ENCODE measurements at places on chromosomes 4 and X.

GRCh38 chrX:154987940-154988339 is 34.6 kb downstream of the F8 start:
- DNase-seq: no peak

GRCh38 chrX:131330735-131331134 is 41.6 kb upstream of the IGSF1 start:
- DNase-seq: no peak

DNA sequence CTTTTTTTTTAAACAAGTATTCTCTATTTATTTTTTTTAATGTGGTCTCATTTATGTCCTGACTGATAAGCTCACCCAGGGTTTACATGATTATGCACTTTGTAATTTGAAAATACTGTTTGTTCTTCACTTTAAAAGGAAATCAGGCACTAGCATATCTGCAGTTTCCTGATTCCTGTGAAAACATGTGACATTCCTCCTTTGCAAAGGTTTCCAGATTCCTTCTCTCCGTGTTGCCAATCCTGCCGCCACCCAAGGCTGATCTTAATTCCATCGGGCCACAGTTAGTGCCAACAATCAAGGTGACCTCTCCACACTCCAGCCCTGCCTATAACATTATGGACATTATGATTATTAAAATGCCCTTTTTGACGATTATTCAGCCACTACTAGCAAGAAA is 225.4 kb downstream of the PCDH7 start:
- DNase-seq: no peak

DNA sequence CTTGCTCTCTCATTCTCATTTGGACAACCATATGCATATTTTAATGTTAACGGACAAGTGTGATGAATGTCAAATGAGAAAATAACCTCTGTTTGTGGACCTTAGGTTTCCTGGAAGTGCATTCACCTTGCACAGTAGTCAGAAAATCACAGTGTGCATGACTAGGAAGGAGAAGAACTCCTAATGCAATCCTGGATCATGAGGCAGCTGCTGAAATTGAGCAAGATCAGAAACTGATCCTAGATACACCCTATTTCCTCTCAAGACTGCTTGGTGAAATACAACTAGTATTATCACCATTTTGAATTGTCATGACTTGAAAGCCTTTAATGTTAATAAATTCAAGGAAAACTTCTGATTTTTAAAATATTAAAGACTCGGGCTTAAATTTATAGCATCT is 1148.9 kb downstream of the STIM2 start:
- no peak for DNase-seq

DNA sequence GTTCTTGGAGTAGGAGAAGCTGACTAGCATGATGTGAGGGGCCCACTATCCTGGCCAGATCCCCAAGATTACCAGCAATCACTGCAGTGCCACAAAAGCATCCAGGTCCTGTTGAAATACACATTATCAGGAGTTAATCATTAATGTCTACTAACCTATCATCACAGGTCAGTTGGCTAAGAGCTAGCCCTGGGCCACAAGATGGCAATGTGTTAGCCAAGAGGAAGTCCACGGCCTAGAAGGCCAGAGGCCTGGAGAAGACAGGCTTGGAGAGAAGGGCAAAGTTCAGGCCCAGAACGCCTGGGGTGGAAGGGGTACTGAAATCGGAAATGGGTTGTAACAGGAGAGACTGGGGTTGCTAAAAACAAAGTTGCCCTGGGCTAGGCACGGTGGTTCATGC is 19.9 kb upstream of the KIAA1210 start:
- no peak for DNase-seq

DNA sequence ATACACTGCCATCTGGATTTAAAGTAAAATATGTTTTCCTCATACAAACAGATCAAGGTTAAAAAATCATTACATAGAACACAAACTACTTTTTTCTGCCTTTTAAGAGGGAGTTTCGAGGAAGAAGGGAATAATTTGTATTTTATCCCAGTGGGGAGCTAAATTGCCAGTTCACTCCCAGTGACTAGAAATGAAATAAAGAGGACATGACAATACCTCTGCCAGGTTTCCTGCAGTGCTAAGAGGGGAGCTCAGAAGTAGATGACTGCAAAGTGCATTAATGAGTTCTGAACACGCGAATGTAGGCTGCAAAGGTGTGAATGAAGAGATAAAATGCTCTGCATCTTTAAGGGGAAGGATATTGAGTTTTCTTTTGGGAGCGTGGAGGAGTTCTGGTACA is 69.7 kb downstream of the SRPX start:
- no peak for DNase-seq

- DNase-seq: no peak
These were observed 342.5 kb upstream of the MAGEB2 start for GRCh38 chrX:29872831-29873230.

- no peak for DNase-seq
These were observed 35.1 kb downstream of the FAM114A1 start for GRCh38 chr4:38902695-38903094.

GRCh38 chrX:124274438-124275181 is 57.9 kb upstream of the TEX13D start:
- no peak for DNase-seq

GRCh38 chr4:146976145-146976544 is 30.5 kb upstream of the TTC29 start:
- DNase-seq: no peak

- DNase-seq: no peak
These were observed 71.3 kb upstream of the TBL1X start for GRCh38 chrX:9393571-9393970.

GRCh38 chrX:49186125-49187027 is at the start of gene PRICKLE3:
TSS of gene PRICKLE3 (minus strand) at chrX:49186373. CDS start at chrX:49186297, 76 bp downstream.
- no peak for DNase-seq

DNA sequence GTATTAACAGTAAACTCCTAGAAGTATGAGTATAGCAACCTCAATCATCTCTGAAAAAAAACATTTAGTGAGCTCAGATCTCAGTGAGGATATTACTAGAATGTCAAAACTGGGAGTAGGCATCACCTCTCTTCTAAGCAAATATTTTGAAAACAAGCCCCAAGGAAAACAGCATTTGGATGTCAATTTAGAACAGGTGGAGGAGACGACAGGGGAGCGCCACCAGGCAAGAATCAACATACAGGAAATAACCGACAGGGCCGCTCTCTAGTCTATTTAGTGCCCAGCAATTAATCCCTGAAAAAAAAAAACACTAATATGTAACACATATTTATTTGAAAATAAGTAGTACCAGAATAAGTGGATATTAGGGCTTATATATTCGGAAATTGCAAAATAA is 940.3 kb upstream of the ADGRL3 start:
- DNase-seq: no peak

- no peak for DNase-seq
These were observed 840 bp downstream of the GUF1 start for GRCh38 chr4:44679060-44679459.

DNA sequence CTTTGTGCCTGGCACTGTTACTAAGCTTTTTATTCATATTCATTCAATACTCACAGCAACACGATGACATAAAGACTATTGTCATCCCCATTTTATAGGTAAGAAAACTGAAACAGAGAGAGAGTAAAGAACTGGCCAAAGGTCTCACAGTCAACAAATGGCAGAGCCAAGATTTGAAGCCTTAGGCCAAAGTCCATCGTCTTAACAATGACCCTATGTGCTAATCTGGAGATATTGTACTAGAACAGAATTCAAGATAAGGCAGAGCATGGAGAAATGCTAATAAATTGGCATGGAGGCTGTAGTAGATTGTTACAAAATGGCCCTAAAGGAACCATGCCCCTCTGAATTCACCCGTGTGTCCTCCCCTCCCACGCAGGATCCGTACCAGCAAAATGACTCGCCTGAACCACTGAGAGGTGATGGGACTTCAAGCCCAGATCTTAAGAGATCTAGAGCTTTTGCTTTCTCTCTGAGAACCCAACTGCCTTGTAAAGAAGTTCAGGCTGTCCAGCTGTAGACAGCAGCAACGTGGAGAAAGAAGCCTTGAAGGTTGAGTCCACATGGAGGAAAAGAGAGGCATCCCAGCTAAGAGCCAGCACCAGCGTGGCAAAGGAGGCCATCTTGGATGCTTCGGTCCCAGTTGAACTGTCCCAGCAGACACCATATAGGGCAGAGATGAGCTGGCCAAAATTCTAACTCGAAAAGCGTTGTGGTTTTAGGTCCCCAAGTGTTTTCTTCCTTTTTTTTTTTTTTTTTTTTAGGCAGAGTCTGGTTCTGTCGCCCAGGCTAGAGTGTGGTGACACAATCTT is 52.8 kb upstream of the RBM47 start:
- DNase-seq: no peak

- DNase-seq: no peak
These were observed 258.9 kb downstream of the TENM3 start for GRCh38 chr4:182502064-182502463.

GRCh38 chr4:26854701-26855100 is 5.9 kb upstream of the STIM2 start:
- peak; percentile 8 for DNase-seq

GRCh38 chr4:54101190-54102041 is 1.5 kb downstream of the GSX2 start:
- no peak for DNase-seq

- DNase-seq: no peak
These were observed 169.8 kb upstream of the BCOR start for GRCh38 chrX:40267334-40268187.

- no peak for DNase-seq
These were observed 585.6 kb downstream of the IL1RAPL1 start for GRCh38 chrX:29172880-29173279.

DNA sequence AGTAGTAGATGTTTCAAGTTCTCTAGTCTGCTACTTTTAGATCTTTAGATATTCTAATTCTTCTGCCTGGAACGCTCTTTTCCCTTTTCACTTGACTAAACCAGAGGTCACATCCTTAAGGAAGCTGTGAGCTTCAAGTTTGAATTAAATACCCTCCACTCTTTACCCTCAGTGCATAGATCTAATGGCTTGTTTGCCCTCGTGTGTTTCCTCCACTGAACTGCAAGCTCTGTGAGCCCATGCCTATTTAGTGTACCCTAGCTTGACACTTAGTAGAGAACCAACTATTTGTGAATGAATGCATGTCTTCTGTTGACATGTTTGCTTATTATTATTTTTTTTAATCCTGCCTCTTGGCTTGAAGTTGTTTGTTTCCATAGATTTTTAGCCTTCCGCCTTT is 138.3 kb downstream of the PDE5A start:
- DNase-seq: no peak

DNA sequence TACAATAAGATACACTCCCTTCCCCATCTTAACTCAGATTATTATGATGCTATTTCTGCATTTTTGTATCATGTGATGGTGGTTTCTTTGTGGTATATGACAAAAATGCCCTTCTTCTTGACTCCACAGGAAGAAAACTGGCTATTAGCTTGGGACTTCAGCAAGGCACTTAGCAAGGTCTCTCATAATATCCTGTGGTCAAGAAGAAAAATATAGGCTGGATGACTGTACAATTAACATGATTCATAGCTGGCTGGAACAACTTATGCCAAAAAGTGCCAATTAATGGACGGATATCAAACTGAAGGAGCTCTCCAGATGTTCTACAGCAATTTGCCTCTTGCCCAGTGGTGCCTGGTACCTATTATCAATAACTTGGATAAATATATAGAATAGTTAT is 2.3 kb upstream of the MID1IP1 start:
- no peak for DNase-seq

DNA sequence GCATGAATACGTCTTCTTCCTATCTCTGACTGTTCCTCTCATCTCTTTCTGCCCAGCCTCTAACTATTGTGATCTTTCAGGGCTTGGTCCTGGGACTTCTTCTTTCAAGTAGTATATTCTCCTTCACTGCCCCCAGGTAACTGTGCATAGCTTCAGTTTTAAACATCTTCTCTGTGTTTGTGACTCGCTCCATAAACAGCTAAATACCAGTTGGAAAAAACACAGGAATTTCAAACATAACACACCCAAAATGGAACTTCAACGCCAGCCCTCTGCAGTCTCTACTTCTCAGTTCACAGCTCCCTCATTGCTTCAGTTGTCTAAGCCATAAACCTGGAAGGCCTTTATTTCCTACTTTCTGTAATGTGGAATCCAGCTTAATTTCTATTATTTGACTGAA is 16.6 kb downstream of the TRIML2 start:
- DNase-seq: no peak

DNA sequence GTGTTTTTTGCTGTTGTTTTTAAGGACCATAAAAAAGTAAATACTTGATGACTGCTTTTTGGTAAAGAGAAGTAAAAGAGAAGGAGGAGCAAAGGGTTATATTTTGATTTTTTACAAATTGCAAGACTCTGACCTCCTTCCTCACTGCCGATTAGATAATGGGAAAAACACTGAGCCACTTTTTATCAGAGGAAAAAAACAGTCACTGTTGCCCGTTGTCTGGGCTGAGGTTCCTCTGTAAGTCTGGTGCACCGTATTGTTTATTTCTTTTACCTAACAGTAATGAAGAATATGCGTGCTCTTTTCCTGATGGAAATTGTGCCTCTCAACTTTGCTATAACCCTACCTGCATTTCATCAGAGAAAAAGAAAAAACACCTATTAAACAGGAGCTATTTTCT is 178.7 kb upstream of the EMCN start:
- no peak for DNase-seq

GRCh38 chr4:102454981-102455685 is 46.0 kb upstream of the NFKB1 start:
- no peak for DNase-seq

DNA sequence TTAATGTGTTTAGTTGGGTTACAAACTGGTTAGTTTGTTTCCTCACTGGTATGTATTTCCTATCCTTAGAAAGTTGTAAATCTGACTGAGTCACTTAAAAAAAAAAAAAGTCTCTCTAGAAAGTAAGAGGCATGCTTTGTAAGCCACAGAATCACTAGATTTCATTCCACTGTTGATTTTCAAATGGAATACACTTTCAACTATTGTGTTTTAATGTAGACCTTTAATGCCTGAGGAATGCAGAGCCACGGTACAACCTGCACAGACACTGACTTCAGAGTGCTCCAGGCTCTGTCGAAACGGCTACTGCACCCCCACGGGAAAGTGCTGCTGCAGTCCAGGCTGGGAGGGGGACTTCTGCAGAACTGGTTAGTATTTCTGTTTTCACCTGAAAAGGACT is 88.6 kb downstream of the HHIP start:
- no peak for DNase-seq

- no peak for DNase-seq
These were observed 161.6 kb upstream of the PGRMC2 start for GRCh38 chr4:128449251-128449650.

GRCh38 chr4:16596267-16596666 is 302.2 kb downstream of the LDB2 start:
- no peak for DNase-seq

GRCh38 chr4:158933236-158933635 is 164.4 kb downstream of the FNIP2 start:
- DNase-seq: no peak

DNA sequence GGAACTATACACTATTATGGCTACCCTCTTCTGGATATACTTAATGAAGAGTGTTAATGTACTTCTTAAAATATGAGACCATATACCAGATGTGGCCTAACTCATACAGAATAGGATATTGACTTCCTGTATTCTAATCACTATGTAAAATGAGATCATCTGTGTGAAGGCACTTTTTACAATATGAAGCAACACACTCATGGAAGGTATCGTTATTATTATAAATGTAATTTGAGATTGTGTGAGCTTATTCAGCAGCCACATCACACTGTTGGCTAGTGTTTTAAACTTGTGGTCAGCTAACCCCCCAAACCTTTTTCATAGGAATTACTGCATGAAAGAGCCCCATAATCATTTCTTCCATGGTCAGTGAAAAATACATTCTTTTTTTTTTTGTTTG is 281.8 kb upstream of the TEX13A start:
- DNase-seq: no peak

All from NCI-H187 treated with DMSO at 0.1 percent for 48 hours (cell line).